Activated CD4-positive, alpha-beta T cell treated with anti-CD3 and anti-CD28 coated beads, Interleukin-2, amount 50 U/mL, for 16 hours (primary cell): ENCODE measurements at places on chromosomes 7 and 10.

GRCh38 chr10:15068802-15069201 is 19.8 kb downstream of the ACBD7 start:
- no peak for DNase-seq

- DNase-seq = no peak
Measured at GRCh38 chr10:9786101-9786500, 1231.6 kb upstream of the CELF2 start.

DNA sequence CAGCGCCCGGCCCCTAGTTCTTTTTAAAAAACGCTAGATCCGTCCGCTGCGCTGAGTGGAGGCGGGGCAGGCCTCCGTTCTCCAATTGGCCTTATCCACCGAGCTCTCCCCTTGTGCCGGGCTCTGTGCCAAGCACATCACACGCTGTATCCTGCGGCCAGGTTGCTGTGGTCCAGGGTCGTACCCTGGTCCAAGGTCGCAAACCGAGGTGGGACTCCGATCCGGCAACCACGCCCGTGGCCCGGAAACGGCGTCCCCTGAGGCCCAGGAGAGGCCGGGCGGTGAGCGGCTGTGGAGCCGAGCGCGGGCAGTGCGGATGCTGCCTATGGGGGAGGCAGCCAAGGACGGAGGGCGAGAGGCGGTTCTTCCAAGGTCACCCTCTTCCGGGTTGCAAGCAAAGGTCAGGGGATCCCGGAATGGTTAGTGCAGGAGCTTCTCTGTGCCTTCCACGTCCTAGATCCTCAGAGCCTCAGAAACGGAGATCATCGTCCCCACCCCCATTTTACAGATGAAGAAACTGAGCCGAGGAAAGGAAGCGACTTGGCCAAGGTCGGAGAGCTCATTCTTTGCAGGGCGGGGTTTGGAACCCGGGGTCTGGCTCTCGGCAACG is 72.4 kb upstream of the LRRC4 start:
- peak; percentile 32 for DNase-seq

DNA sequence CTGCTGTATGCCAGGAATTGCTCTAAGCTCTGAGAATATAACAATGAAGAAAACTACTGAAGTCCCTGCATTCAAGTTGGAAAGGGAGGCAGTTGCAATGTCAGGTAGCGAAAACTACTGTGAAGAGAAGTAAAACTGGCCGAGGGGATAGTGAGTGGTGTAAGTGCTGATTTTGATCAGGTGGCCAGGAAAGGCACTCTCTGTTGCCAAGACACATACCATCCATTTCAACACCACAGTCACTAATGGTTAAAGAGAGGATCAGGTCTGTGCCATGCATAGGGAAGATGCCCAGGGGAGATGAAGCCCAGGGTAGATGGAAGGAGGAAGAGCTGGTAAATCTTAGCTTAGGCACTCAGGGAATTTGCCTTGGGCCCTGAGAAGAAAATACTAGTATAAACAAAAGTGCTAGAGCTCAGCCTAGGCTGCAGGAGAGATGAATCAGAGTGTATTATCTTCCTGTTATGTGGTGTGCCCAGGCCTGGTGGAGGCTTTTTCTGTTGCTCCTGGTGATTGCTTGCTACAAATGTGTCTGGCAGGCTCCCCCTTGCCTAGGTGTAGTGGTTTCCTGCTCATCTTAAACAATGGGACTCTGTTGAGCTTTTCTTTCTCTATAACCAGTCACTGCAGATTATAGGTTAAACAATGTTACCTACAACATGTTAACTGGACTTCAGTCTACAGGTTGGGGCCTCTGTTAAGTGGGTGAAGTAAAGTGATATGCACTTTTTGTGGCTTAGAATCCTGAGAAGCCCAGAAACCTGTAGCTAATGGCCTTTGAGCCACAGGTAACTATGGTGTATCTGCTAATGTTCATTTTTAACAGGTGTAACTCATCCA is 125.5 kb downstream of the LRRC4 start:
- peak; percentile 36 for DNase-seq

- no peak for DNase-seq
Measured at GRCh38 chr10:21487416-21488180, 37.9 kb downstream of the SKIDA1 start.
